ENCODE measurements at places on chromosomes 12 and 14. TPM values are rescaled to one million over a fixed set of nuclear protein-coding genes. Genes with fewer than 3 reads are reported as not detected.

DNA sequence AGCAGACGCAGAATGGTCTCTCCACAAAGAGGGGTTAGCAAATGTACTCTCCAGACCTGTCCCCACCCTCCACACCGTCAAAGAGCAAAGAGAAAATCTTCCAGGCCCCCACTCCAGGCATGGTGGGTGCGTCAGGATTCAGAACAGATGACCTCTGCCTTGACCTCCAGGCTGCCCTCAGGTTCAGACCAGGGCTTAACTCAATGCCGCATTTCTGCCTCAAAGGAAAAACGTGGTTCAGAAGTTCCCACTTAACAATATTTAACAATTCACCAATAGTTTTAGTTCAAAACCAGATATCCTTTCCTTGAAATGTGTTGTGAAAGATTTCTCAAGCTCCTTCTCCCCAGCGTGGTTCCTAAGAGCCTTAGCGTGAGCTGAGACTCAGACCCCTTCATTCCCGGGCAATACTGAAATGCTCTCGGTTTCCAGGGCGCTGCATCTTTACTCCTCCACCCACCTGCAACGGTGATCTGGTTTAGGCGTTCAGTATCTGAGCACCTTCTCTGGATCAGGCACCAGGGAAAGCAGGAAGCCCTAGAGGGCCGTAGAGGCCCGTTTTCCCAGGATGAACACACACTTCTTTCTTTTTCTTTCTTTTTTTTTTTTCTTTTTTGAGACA lies 22.9 kb downstream of the HSP90AA1 start:
- DNase-seq, result no peak

GRCh38 chr12:132887513-132888351 lies at the start of gene CHFR:
CHFR (minus strand) TSS chr12:132887605; CDS start chr12:132887328, 277 bp downstream.
- DNase-seq, result peak; percentile 99

GRCh38 chr14:102717276-102717675 lies 60.0 kb upstream of the TRAF3 start:
- DNase-seq, result no peak

DDX47 gene
- 23.0 TPM for polyA plus RNA-seq

Data from right cardiac atrium (tissue), 5 donors.